Left lung (tissue), 14 donors: ENCODE measurements at places on chromosomes 16 and 17. TPM values are rescaled to one million over a fixed set of nuclear protein-coding genes. Genes with fewer than 3 reads are reported as not detected.
A peak's percentile ranks its signal among the peaks of the same experiment; 100 is the strongest.

GRCh38 chr17:17416400-17417360 is 60.1 kb upstream of the MED9 start:
- peak; percentile 57 for DNase-seq

GRCh38 chr16:57123216-57123973 is 31.0 kb downstream of the CPNE2 start:
- no peak for DNase-seq

SHISA6 gene
- 0.32 TPM for polyA plus RNA-seq

DNA sequence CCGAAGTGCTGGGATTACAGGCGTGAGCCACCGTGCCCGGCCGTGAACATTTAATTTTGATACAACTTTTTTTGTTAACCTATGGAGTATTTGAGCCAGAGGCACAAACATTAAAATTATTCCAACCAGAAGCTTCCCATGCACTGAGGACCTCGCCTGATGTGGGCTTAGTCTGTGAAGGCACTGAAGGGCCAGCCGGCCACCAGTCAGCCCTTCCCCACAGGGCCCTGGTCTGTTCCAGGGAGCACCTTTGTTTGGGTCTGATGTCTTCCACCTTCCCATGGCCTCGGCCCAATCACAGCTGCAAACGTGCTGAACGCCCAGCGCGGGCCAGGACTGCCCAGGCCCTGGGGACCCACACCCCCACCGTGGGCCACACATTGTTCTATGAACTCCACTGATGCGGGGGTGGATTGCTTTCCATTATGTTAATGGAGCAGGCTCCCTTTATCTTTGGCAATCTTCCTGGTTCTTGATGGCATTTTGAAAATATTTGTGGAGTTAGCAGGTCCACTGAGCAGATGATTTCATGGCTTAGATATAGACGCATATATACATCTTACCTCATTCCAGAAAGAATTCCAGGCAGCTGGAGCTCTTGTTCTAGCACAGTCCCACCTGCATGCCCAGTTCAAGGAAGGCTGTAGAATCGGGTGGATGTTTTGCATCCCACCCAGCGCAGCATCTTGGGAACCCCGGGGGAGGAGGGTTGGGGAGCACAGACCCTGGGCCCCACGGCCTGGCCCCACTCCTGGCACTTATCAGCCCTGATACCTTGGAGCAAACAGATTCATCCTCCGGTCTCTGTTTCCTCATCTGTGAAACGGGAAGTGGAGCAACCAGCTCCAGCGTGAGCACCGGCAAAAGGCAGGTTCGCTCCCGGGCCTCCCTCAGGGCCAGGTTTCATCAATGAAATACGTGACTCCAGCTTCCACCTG is 14.5 kb downstream of the SPIRE2 start:
- DNase-seq: no peak

GRCh38 chr16:11024333-11025053 is 80.1 kb downstream of the CLEC16A start:
- no peak for DNase-seq

AOC3 gene
- polyA plus RNA-seq: 162 TPM
